ENCODE measurements at places on chromosomes 6 and 20.
A peak's percentile ranks its signal among the peaks of the same experiment; 100 is the strongest.

- peak; percentile 73 for DNase-seq
Observed at GRCh38 chr20:35490736-35491181, 35.4 kb downstream of the CEP250 start.

- DNase-seq = no peak
Observed at GRCh38 chr6:11209906-11210305, 22.6 kb downstream of the NEDD9 start.

DNA sequence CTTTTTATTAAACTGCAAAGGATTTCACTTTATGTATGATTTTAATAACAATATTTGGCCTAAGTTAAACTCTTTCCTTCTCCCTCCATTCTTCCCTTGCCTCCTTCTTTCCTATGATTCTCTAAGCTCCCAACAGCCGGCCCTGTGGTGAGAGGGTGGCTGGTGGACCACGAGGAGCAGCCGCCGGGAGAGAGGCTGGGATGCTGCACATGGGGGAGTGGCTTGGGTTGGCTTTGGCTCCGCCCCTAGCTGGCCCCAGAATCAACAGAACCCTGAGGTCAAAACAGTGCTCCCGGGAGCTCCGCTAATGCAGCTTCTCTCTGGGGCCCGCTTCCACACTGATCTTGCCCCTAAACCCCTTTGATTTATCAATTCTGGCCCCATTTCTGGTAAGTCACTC is 389.8 kb upstream of the AGPAT4 start:
- DNase-seq = no peak

- DNase-seq = no peak
Observed at GRCh38 chr20:59780494-59781185, 152.8 kb downstream of the SYCP2 start.

- no peak for DNase-seq
Observed at GRCh38 chr6:162833776-162834175, 106.0 kb downstream of the PACRG start.

GRCh38 chr6:135115834-135116233 is 61.2 kb upstream of the HBS1L start:
- no peak for DNase-seq

DNA sequence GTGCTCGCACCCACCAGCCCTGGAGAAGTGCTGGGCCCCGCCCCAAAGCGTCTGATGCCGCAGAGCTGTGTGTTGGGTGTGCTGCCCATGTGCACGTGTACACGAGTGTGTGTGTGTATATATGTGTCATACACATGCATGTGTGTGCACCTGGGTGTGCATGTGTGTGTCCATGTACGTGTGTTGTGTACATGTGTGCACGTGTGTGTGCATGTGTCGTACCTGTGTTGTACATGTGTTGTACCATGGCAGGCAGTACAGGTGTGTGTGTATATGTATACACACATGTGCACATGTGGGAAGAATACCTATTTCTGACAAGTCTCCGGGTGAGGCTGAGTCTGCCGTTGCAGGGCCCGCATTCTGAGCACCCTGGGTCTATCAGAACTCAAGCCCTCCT is 6.2 kb upstream of the MRGBP start:
- no peak for DNase-seq

GRCh38 chr6:96652552-96652951 is 89.6 kb downstream of the FHL5 start:
- DNase-seq = no peak

- no peak for DNase-seq
Observed at GRCh38 chr6:137581019-137581707, 87.0 kb upstream of the OLIG3 start.

DNA sequence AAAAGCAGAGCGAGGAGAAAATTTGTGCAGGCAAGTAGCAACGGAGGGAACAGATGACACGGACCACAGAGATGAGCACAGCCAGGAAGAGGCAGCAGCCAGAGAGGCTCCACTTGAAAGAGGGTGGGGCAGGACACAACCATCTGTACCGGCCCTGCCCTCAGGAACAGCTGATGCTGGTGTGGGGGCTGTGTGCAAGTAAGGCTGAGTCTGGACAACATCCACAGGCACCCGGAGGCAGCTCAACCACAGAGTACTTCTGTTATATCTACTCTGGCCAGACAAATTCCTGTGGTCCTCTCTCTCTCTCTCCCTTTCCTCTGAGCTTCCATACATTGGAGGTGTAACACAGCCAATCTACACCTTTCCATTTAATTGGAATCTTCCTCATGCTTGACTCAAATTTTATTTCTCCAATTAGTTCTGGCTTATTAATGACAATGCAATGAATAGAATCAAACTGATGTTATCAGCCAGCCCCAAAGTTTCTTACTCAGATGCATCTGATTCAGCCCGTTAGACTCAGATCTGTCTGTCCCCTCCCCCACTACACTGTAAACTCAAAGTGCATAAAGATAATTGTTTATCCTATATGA is 24.9 kb downstream of the KIF13A start:
- DNase-seq = no peak

DNA sequence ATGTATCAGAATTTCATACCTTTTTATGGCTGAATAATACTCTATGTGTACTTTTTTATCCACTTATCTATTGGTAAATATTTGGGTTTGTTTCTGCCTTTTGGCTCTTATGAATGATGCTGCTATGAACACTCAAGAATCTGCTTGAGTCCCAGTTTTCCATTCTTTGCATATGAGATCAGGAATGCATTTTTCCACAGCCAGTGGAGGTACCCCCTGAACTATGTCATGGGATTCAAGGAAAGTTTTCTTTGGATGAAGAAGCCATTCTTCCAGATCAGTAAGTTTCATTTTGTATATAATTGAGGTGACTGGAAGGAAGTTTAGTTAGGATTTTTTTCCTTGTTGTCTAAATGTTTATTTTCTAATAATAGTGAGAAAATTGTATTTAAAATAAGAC is 40.9 kb downstream of the NKX2-4 start:
- no peak for DNase-seq

DNA sequence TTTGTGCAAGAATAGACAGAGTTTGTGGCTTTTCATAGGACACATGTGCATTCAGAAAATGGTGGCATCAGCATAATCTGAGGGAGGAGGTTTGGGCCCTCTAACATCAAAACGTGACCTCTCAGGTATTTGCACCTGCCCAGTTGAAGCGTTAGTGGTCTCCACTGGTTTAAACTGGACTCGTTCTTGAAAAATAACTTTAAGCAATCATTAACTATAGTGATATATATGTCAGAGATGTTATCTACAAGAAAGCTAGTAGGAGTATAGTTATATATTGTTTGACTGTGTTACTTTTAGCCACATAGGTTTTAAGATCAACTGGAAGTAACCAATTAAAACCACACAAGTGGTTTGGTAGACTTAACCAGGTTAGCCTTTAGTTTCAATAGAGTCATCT is 607.4 kb downstream of the MAFB start:
- DNase-seq = no peak

DNA sequence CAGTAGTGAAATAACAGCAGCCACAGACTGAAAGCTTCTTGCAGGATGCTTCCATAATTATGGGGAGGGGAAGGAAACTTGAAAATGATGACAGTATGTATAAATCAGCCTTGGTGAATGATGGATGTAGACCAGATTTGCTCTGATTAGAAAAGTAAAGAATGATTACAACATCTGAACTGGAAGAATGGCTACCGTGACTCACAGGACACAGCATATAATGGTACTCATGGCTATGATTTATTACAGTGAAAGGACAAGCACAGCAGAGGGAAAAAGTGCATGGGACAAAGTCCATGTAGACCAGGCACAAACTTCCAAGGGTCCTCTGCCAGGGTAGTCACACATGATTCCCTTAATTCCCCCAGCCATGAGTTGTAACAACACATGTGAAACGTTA is 70.7 kb upstream of the POPDC3 start:
- no peak for DNase-seq

- no peak for DNase-seq
Observed at GRCh38 chr6:5121479-5121878, 36.3 kb downstream of the PPP1R3G start.

- no peak for DNase-seq
Observed at GRCh38 chr20:10591946-10592521, 81.8 kb downstream of the JAG1 start.

GRCh38 chr6:78530208-78530607 is 337.1 kb upstream of the IRAK1BP1 start:
- DNase-seq = no peak
